ENCODE measurements at places on chromosomes 12 and 14. TPM values are rescaled to one million over a fixed set of nuclear protein-coding genes. Genes with fewer than 3 reads are reported as not detected.
A peak's percentile ranks its signal among the peaks of the same experiment; 100 is the strongest.

DNA sequence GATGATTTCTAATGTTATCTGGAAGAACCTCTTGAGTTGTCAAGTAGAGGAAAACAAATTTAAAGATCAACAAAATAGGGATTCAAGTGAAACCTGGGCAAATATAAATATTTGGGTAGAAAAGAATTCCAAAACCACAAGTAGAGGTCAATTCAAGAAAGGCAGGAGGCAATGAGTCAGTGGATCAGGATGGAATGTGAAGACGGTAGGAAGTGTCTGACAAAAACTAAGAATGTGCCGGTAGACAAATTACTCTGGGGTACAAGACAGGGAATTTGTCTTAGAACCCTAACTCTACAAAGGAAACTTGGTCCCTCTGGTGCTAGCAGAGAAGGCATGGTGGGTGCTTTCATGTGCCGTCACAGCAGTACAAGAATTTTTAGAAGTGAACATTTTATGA, 13.6 kb downstream of the ABCD2 start:
- no peak for DNase-seq

The KRT79 gene
- total RNA-seq: 5.4 TPM

The VAMP1 gene
- 6.3 TPM for total RNA-seq

DNA sequence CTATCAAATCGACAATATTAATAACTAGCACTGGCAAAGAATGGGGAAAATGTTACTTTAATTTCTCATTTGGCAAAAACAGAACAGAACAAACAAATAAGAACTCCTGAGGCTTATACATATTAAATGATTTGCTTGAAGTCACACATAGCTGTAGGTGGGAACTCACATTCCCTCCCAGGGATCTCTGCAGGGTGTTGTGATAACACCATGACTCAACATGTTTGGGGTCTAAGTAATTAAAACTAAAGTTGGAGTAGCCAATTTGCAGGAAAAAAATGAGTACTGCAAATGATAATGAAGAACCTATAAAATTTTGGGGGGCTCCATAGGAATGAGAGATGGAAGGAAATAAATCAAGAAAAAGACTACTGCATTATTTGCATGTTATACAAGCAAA, 27.5 kb downstream of the UNC79 start:
- no peak for DNase-seq

The WIF1 gene
- 171 TPM for total RNA-seq

The LGMN gene
- total RNA-seq: 140 TPM

- DNase-seq: peak; percentile 91
Observed at GRCh38 chr14:99479906-99480869, at the start of gene SETD3. Gene SETD3, minus strand, starts transcription at chr14:99480859. Its CDS starts 15,054 bp downstream, at chr14:99465805.

GRCh38 chr12:81723361-81723760, 35.8 kb downstream of the PPFIA2 start:
- DNase-seq: no peak

- no peak for DNase-seq
Observed at GRCh38 chr12:12210983-12211382, 55.9 kb downstream of the LRP6 start.

The SMIM41 gene
- total RNA-seq: 6.1 TPM

The HCAR3 gene
- total RNA-seq: 4.3 TPM

GRCh38 chr12:89251342-89252271, 100.7 kb downstream of the DUSP6 start:
- DNase-seq: no peak

DNA sequence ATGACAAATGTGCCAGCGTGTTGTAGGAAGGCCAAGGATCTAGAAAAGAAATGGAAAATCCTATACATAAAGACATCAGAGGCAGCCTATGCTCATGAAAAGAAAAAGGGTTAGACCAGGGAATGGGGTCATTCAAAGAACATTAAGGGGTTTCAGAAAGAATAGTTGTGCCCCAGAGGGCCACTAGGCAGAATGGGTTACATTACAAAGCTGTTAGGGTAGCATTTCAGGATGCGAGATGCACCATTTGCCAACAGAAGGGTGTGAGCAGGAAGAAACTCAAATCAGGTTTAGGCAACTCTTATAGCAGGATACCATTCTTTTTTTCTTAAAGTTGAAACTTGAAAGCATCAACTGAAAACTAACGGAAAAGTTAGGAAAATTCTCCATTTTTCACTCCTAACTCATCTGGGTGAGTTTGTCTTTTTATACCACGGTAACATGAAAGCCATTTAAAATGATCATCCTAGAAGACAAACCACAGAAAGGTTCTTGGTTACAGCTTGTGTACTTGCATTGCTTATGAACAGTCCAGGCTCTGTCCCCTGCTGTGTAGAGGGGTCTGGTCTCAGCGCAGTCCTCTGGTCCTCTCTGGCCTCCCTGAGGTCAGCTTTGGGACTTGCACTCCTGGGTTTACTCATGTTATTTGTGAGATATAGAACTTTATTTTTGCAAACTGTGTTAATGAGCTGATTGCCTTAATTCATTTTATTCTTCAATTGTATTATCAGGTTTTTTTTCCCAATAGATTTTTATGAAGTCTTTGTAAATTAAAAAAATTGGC, 209.1 kb downstream of the DACT1 start:
- no peak for DNase-seq

DNA sequence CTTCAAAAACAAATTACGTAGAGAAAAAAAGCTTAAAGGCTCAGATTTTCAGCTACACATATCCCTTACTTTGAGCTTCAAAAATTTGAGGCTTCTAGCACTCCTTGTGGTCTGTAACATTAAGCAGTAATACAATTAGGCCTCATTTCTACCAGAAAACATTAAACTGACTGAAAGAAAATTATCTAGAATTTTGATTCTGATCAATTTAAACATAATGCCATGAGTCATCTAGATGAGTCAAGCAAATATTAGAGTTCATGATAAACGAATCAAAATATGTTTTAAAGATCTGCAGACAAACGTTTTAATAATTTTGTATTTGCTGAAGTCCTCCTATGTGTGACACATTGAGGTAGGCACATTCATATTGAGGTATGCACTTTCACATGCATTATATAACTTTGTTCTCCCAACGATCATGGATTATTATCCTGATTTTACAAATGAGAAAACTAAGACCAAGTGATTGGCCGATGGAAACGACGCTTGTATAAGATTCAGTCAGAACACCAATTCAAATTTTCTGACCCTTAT, 4.3 kb downstream of the OSBPL8 start:
- DNase-seq: no peak

The WASHC3 gene
- total RNA-seq: 34.6 TPM

The KRT71 gene
- not detected for total RNA-seq

DNA sequence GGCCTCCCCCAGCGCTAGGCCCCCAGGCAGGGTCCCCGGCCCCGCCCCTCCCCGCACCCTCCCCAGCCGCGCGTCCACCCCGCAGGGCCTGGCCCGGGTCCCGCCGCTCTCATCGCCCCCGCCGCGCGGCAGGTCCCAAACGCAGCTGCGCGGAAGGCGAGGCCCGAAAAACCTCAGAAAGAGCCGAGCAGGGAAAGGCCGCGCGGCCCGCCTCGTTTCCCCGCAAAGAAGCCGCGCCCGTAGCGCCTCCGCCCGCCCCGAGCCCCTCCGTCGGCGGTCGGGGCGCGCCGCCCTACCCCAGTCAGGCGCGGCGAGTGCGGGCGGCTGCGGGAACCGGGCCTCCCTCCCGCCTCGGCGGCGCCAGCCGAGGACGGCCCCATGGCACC, 324 bp downstream of the POLE start:
- DNase-seq: no peak

- no peak for DNase-seq
Observed at GRCh38 chr12:122354958-122355641, 67.4 kb downstream of the CLIP1 start.

- DNase-seq: no peak
Observed at GRCh38 chr12:52740584-52740983, 36.6 kb downstream of the KRT76 start.

DNA sequence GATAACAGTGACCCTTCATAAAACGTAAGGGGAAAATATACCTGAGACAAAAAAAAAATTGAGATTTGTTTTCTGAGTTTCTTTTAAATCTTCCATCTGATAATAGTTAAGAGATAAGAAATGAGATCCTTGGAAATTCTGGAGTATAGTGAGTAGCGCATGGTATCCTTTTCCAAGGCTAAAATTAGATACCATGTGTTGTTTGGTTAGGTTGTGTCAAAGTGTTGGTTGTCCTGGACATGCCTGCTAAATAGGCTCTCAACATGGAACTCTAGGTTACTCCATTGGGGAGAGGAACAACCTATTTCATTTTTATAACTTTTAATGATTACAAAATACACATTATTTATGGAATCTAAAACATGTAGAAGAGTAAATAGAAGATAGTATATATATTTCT, 14.8 kb downstream of the PYGL start:
- no peak for DNase-seq

The MYF5 gene
- total RNA-seq: not detected

DNA sequence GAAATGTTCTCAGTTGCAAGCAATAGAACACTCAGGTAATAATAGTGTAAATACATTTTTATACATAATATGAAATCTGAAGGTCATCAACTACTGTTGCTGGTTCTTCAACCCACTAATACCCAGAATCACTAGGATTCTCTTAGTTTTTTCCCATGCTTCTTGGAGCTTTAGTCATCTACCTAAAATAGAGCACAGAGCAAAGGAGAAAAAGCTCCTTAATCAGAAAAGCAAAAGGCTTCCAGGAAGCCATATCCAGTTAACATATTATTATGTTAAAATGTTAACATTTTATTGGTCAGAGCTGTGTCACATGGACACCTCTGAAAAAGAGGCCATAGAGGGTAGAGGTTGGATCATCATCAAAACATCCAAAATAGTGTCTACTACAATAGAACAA, 57.0 kb downstream of the CCER1 start:
- DNase-seq: no peak

- DNase-seq: no peak
Observed at GRCh38 chr12:98646294-98647090, 1.4 kb downstream of the APAF1 start.

The NTF3 gene
- total RNA-seq: 0.93 TPM

GRCh38 chr14:69807192-69807591, 10.2 kb upstream of the SLC10A1 start:
- DNase-seq: no peak

- no peak for DNase-seq
Observed at GRCh38 chr12:95214466-95214865, 2.8 kb downstream of the FGD6 start.
